T-cell (primary cell): ENCODE measurements at places on chromosomes 7 and 10. TPM values are rescaled to one million over a fixed set of nuclear protein-coding genes. Genes with fewer than 3 reads are reported as not detected.

Gene MPLKIP
- 36.0 TPM for total RNA-seq

Gene SKIDA1
- total RNA-seq: 0.30 TPM

Gene MMD2
- not detected for total RNA-seq

Gene FAM237B
- not detected for total RNA-seq

Gene NEUROG3
- not detected for total RNA-seq

Gene NKX2-3
- 0.15 TPM for total RNA-seq

Gene RBP3
- total RNA-seq: not detected

Gene SPDYE2
- total RNA-seq: 0.58 TPM

Gene CLRN3
- not detected for total RNA-seq

Gene GJD4
- total RNA-seq: not detected

Gene WNT8B
- total RNA-seq: 0.20 TPM

Gene NSMCE4A
- 41.6 TPM for total RNA-seq

Gene CCDC3
- not detected for total RNA-seq

Gene EN2
- total RNA-seq: not detected

Gene MYO3A
- total RNA-seq: 0.16 TPM

Gene NOS3
- 4.8 TPM for total RNA-seq

Gene EVX1
- total RNA-seq: not detected

Gene COL1A2
- total RNA-seq: 2.5 TPM

Gene FAM131B
- 0.76 TPM for total RNA-seq

Gene SUN3
- total RNA-seq: 0.90 TPM

Gene PDGFA
- total RNA-seq: not detected

Gene MACC1
- 0.26 TPM for total RNA-seq

Gene GIMAP6
- total RNA-seq: 63.9 TPM

Gene MYH16
- not detected for total RNA-seq

Gene HTR5A
- not detected for total RNA-seq

Gene UBE2H
- 43.0 TPM for total RNA-seq

Gene ABCB8
- total RNA-seq: 83.0 TPM

Gene LIPN
- total RNA-seq: not detected

Gene PNLIPRP1
- total RNA-seq: not detected

Gene EDRF1
- total RNA-seq: 40.7 TPM

Gene SDK1
- 0.63 TPM for total RNA-seq

Gene ORC5
- total RNA-seq: 26.6 TPM

Gene SYT15B
- total RNA-seq: 0.09 TPM

Gene CALHM2
- total RNA-seq: 65.6 TPM

Gene DPP6
- not detected for total RNA-seq

Gene PLEKHA1
- 36.8 TPM for total RNA-seq
